Activated CD4-positive, alpha-beta T cell treated with anti-CD3 and anti-CD28 coated beads, Interleukin-2, amount 50 U/mL, for 24 hours (primary cell): ENCODE measurements at places on chromosomes 6 and 20.

DNA sequence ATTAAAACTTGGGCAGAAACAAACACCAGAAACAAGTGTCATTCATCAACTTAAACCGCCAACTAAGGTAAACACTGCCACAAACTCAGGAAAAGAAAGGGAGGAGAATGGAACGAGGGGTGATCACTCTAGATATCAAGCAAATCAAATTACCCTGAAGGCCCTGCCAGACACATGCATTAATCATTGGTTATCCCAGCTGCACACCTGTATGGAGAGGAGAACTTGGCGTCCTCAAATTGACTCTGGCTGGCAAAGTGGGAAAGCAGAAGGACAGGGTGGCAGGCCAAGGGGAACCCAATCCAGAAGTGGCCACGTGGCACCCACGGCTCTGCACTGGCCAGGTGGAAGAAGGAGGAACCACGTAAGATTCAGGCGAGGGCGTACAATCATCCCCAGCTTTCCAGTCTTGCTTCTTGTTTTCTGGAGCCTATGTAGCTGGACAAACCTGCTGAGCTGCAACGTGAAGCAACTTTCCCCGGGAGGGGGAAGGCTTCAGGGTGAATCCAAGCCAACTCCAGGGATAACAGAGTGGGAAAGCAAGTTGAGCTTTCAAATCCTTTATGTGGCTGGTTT, 156.2 kb upstream of the JARID2 start:
- DNase-seq: no peak

DNA sequence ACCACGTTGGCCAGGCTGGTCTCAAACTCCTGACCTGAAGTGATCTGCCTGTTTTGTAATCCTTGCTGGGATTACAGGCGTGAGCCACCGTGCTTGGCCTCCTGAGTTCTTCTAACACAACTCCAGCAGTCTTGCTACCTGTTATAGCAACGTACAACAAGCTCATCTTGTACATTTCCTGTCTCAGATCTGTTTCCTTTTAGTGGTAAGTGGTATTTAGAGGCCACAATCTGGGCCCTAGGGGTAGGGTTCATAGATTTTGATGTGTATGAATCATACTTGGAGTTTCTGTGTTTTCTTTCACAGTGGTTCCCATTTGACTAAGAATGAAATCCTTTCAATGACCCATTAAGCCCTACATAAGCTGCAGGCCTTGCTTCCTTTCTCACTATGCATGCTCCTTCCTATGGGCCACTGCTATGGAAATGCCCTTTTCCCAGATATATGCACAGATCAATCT, 27.1 kb upstream of the SYNCRIP start:
- DNase-seq: peak; percentile 34

DNA sequence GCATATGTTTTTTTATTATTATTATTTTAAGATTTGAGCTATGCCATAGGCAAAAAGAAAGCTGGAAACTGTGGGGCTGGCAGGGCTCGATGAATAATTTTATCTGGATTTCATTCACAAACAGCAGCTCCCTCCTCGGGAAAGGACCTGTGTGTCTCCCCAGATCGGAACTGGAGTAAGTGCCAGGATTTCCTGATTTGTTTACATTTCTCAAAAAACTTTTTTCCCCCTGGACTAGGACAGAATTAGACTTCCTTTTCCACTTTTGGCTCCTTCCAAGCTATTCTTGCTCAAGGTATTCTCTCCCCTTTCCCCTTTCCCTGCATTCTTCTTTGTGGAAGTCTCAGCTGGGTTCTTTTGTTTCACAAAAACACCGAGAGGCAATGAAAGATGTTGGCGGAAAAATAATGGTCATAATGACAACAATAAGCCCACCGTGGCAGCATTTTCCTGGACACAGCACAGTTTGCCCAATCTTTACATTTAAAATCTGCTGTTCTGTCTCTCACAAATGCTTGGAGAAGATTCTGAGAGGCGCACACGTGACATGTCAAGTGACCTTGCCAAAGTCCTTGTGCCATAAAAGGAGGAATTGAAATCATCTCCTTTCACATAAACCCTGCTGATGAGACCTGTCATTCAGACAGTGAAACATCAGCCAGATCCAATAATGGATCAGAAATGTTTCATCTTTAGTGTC, 85.8 kb upstream of the PREP start:
- no peak for DNase-seq

GRCh38 chr6:68159433-68159832, 475.6 kb upstream of the ADGRB3 start:
- no peak for DNase-seq

DNA sequence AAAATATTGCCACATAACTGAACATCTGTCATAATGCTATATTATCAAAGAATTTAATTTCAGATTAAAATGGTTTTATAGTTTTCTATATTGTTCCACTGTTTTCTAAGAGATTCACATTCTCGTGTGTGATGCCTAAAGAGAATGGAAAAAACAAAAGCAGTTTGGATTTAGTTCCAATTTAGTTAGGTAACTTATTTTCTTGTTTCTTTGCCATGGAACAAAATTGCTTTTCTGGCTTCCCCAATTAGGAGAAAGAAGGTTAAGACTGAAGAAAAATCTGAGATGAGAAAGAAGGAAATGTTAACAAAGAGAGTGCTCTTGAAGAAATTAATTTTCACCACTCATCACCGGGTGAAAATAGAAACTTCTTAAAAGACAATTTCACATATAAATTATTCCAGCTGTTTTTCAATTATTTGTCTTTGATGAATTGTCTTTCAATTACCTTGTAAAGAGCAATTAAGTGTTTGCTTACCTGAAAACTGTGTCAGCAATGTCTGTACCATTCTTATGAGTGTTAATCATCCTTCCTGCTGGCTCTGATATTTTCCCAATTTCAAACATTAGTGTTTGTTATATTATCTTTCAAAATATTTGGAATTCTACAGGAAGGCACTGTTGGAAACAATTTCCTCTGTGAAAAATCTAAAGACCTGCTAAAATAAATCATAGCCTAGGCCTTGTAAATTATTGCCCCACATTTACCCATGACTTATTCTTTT, 19.5 kb downstream of the PHACTR2 start:
- no peak for DNase-seq
